ENCODE measurements at places on chromosomes 5 and 9.

- no peak for DNase-seq
These were observed 11.6 kb upstream of the CLTB start for GRCh38 chr5:176427971-176428370.

DNA sequence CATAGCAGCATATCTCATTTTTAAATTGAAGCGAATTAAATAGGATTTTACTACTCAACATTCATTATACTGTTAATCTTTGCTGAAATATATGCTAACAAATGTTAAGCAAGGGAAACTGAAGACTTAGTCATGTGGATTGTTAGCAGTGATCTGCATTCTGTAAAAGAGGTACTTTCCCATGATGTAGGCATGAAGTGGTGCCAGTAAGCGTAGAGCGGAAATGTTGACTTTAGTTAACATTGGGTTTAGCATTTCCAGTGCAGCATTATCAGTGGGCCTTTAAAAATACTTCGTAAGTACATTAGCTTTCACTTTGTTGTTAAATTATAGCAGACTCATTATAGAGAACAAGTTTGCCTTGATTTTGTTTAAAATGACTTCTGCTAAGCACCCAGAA, 130.3 kb downstream of the CDC42SE2 start:
- peak; percentile 45 for DNase-seq

- no peak for DNase-seq
These were observed 147.9 kb downstream of the MACROH2A1 start for GRCh38 chr5:135251093-135251492.

DNA sequence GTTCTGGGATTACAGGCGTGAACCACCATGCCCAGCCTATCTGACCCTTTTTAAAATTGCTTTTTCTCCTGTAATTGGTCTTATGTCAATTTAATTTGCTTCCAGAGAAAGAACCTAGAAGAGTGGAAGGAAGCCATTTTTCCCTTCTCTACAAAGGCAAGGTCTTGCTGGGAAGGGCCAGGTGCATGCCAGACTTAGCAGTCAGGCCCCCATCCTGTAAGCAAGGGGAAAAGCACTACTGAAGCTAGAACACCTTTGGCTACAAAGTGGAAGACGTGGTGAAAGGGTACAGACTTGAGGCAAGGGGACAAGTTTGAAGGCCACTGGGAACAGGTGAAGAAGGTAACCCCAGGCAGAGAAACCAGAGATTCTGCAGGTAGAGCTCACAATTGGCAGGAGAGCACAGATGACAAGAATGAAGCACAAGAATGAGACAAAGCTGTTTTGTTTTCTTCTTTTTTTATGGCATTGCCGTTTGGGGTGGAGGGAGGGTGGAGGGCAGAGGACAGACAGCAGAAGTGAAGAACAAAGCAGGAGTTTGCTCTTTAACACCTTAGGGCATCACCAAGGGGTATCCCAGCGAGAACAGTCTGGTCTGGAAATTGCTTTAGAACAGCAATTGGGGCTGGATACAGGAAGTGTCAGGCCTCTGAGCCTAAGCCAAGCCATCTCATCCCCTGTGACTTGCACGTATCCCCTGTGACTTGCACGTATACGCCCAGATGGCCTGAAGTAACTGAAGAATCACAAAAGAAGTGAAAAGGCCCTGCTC, 72.9 kb downstream of the SERINC5 start:
- DNase-seq: no peak

GRCh38 chr5:63101870-63102269, 523.3 kb downstream of the LRRC70 start:
- no peak for DNase-seq

DNA sequence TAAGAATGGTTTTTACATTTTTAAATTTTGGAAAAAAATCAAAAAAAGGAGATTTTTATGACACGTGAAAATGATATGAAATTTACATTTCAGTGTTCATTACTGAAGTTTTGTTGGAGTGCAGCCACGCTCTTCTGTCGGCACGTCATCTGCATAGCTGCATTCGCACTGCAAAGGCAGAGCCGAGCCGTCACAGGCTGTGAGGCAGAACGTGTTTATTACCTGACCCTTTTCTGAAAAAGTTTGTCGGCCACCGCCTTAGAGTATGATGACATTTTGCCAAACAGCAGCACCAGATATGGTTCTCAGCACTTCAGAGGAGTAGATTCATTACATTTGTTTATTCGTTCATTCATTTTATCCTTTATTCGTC, 24.1 kb downstream of the HRH2 start:
- no peak for DNase-seq

- DNase-seq: no peak
These were observed 41.3 kb downstream of the PTPN3 start for GRCh38 chr9:109456811-109457210.

GRCh38 chr5:81896764-81897163, 75.1 kb upstream of the ATG10 start:
- no peak for DNase-seq

DNA sequence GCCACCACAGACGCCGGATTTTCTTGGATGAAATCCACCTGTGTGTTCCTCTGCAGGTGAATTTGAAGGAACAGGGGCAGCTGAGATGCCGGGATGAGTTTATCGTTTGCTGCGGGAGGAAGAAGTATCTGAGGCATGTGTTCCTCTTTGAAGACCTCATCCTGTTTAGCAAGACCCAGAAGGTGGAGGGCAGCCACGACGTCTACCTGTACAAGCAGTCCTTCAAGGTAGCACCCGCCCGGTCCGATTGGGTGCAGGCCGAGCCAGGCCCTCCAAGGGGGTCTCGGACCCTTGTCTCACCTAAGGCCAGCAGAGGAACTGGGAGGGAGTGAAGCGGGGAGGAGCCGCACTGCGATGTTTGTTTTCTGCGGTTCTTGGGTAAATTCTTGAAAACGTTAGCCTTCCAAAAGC, 18.4 kb upstream of the LRRC14B start:
- DNase-seq: no peak

- no peak for DNase-seq
These were observed 82.3 kb downstream of the SLC38A9 start for GRCh38 chr5:55629815-55630214.

DNA sequence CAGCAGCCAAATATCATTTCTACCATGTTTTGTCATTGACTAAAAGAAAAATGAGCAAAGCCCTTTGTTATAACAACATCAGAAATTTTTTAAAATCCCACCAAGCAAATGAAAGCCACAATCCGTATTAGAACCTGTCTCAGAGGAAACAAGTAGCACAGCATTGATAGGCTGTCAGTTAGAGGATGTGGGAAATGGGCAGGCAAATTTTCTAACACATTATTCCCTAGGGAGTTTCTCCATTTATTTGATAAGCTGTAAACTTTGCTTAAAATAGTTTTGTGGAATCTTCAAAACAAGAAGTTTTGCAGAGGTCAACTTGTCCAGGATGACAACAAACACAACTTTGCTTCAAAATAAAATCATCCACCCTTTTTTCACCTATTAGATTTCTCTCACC, 53.6 kb upstream of the APC start:
- no peak for DNase-seq

- DNase-seq: no peak
These were observed 4.9 kb upstream of the CARD9 start for GRCh38 chr9:136378170-136379002.

GRCh38 chr5:112663146-112663545, 74.5 kb upstream of the APC start:
- no peak for DNase-seq

DNA sequence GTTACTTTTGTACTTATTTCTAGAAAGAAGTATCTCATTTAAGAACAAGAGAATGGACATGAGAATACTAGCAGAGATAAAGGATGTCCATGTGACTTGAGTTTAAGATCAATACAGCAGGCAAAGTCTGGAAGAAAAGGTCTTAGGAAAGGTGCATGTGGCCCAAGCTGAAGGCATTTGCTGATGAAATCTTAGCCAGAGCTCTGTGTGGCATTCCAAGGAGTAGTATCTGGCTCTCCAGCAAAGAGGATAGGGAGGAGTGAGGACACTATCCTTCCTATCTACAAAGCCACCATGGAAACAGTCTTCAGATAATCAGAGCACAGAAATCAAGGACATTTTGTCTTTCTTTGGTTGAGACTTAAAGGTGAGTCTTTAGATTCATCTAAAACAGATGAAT, 244.1 kb upstream of the RGMB start:
- no peak for DNase-seq

- no peak for DNase-seq
These were observed 19.7 kb downstream of the FNBP1 start for GRCh38 chr9:130023144-130023787.

DNA sequence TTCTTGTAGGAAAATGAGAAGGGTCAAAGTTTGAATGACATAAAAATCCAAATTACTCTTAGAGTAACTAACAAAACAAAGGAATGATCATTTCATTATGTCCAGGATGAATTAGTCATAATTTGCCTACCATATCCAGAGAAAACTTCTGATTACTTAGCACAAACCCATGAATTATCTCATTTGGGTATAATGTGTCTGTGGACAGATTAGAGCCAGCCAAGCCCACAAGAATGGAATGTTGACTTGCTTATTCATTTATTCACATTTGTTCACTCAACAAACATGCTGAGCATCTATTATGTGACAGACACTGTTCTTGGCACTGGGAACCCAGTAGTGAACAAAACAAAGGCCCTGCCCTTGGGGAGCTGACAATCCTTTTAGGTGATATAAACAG, 87.4 kb downstream of the APBA1 start:
- no peak for DNase-seq

GRCh38 chr9:19947996-19948395, 159.2 kb upstream of the SLC24A2 start:
- no peak for DNase-seq

DNA sequence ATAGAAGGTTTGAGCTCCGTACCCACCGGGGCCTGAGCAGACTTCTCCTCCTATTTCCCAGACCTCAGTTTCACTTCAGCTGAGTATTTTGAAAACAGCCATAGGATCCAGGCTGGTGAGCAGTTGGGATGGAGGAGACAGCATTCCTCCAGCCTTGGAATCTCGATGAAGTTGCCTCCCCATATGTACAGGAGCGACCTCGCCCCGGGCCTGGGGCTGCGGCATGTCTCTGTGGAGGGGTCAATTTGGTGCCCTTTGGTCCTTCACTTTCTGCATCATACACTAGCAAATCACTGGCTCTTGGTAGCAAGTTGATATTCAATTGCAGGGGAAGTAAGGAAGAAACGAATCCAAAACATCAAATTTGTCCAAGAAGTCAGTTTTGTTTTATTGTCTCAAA, 402.0 kb upstream of the IRX4 start:
- DNase-seq: no peak

- no peak for DNase-seq
These were observed 29.8 kb upstream of the SLCO6A1 start for GRCh38 chr5:102528600-102528999.

GRCh38 chr5:32545102-32545800, 40.1 kb upstream of the SUB1 start:
- DNase-seq: no peak

DNA sequence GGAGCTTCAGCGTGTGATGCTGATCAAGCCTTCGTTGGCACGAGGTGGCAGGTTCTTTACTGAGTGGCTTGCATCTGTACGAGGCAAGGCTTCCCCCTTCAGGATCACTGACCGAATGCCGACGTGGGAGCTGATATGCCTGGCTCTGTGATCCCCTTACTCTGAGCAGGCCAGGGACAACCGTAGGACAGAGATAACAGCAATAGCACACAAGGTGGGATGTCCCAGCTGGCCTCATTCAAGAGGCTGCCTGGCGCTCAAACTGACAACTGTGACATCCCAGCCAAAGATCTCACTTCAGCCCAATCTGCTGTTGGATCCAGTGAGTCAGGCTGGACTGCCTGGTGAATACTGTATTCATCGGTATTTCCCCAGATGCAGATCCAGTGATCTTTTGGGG, 199.4 kb upstream of the PANK3 start:
- no peak for DNase-seq

GRCh38 chr9:122057211-122057610, 35.9 kb downstream of the TTLL11 start:
- no peak for DNase-seq

DNA sequence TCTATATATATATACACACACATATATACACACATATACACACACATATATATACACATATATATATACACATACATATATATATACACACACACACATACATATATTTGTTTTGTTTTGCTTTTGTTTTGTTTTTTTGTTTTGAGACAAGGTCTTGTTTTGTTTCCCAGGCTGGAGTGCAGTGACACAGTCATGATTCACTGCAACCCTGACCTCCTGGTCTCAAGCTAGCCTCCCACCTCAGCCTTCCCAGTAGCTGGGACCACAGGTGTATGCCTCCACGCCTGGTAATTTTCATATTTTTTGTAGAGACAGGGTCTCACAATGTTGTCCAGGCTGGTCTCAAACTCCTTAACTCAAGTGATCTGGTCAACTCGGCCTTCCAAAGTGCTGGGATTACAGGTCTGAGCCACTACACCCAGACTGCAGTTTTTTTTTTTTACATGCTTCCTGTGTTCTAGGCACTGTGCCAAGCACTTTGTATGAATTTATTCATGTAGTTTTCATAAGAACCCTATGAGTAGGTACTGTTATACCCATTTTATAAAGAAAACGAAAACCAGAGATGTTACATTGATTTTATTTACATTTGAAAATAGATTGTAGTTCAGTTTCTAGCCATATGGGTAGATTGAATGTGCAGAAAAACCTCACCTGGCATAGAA, 120.7 kb downstream of the PBX3 start:
- no peak for DNase-seq

- no peak for DNase-seq
These were observed 18.1 kb upstream of the NEUROG1 start for GRCh38 chr5:135553688-135554462.

GRCh38 chr9:3161912-3162311, 318.0 kb upstream of the PUM3 start:
- DNase-seq: no peak

- no peak for DNase-seq
These were observed 188.6 kb upstream of the ZNF608 start for GRCh38 chr5:124935065-124935464.

DNA sequence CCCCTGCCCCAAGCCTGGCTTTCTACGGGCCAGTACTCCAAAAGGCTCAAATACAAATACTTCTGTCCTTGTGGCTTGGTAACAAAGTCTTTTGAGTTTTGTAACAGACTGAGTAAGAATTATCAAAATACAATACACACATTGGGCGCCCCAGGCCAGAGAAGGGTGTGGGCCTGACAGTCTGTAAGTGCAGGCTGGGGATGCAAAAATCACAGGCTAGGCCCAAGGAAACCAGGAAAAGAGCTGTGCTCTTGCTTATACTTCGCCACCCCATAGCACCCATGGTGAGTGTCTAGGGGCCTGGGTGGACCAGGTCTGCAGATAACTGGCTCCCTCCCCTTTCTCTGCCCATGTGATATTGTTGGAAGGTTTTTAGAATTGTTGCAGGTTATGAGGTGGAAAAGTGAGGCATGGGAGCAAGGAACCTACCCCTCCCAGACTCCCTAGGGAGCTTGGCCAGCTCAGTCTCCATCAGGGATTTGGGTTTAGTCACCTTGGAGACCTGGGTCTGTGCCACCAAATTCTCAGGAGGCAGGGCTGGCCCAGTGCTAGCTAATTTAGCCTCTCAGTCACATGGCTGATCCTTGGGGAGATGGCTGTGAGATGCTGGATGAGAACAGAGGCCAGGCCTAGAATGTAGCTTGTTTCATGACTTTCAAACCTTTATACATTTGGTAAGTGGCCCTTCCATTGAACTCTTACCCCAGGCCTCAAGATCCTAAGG, 72.9 kb downstream of the TARS1 start:
- DNase-seq: no peak

GRCh38 chr5:55816342-55816741, 34.8 kb upstream of the IL31RA start:
- DNase-seq: no peak

Measured in stimulated activated CD8-positive, alpha-beta memory T cell treated with anti-CD3 and anti-CD28 coated beads, Interleukin-7, amount 100 ng/mL, for 4 hours (primary cell).